ENCODE measurements at places on chromosomes 2 and 18.
A peak's percentile ranks its signal among the peaks of the same experiment; 100 is the strongest.

GRCh38 chr2:46545015-46545839, 65.9 kb downstream of the TMEM247 start:
- no peak for DNase-seq

GRCh38 chr18:11322006-11322405, 172.6 kb upstream of the PIEZO2 start:
- DNase-seq: no peak

DNA sequence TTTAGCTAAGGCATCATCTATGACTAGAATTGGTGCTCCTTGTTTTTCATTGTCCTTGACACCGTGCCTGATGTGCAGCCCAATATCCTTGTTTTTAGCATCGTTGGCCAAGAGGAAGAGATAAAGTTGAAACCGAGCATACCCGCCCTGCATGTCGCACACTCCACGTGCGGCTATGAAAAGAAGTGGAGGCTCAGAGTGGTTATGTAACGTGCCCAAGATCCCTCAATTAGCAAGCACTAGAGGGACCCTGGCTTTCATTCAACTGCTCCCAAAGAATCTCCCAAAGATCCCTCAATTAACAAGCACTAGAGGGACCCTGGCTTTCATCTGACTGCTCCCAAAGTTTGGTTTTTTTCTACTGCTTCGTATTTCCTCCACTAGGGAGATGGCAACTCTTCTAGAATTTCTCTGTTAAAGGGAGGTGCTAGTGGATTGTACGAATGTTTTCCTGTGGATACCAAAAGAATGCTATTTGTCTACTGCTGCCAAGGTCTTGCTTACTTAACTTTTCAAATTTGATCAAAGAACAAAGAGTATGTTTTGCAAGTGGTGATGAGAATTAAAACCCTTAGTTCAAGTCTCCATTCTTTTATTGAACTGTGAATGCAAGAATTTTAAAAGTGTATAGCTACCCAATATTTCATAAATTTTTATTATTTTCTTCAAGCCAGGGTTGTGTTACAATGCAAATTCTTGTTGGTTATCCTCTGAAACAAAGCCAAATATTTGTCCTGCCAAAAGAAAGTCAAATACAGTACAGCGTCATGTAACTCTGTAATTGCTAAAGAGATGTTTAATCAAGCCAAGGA, 92.1 kb downstream of the AOX1 start:
- DNase-seq: no peak

- no peak for DNase-seq
Measured at GRCh38 chr2:197740200-197740599, 35.0 kb downstream of the MARS2 start.

DNA sequence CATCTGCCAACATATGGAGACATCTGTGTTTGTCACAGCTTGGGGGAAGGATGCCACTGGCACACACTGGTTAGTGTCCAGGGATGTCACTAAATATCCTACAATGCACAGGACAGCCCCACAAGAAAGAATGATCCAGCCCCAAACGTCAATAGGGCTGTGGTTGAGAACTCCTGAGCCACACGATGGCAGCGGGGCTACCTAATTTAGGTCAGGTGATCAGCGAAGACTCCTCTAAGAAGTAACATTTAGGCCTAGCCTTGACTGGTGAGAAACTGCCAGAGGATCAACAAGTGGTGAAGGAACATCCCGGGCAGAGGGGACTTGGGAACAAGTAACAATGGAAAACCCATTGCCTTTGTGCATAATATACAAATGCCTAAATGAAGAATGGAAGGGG, 5.0 kb upstream of the TGIF1 start:
- no peak for DNase-seq

- no peak for DNase-seq
Measured at GRCh38 chr2:110149330-110150220, 34.0 kb upstream of the MALL start.

- DNase-seq: no peak
Measured at GRCh38 chr2:37855283-37856041, 69.6 kb upstream of the RMDN2 start.

DNA sequence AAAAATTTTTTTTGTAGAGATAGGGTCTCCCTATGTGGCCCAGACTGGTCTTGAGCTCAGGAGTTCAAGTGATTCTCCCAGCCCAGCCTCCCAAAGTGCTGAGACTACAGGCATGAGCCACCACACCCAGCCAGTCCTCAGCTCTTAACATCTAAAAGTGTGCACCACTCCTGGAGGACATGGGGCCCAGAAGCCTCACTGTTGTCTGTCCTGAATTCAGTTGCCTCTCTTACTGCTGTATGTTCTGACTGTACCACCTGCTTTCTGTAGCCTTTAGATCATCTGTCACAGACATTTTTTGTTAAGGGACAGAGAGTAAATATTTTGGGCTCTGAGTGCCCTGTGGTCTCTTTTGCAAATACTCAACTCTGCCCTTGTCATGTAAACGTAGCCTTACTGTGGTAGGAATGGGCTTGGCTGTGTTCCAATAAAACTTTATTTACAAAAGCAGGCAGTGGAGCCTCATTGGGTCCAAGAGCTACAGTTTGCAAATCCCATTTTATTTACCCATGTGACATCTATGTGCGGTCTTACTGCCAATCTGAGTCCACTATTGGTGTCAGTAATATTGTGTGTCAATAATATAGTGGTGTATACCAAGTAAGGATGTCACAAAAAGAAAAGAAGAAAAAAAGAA, 38.1 kb downstream of the TMEM37 start:
- no peak for DNase-seq

GRCh38 chr2:240230291-240230931, 90.0 kb upstream of the OTOS start:
- no peak for DNase-seq

DNA sequence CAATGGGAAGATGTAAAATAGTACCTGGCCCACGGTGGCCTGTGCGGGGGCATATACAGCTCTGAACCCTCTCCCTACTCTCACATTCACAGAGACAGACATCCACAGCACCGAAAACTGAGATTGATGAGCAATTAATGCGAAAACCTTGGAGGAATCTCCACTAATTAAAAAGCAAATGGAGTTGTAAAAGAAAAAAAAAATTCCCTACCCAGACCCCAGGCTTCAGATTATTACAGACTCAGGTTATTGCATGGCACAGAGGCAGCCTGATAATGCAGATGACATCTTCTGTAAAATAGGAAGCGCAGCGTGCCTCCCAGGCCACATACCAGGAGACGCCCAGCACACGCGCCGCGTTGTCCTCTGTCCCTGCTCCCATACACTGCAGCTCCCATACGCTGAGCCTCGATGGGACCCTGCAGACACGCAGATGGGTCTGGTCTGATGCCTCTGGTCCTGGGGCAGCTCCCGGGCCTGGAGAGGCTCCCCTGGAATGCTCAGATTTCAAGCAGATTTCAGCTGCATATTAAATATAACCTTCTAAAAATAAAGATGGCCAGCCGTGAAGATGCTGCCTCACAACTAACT, 496.1 kb upstream of the MYT1L start:
- no peak for DNase-seq

- peak; percentile 27 for DNase-seq
Measured at GRCh38 chr2:240203031-240203787, 62.8 kb upstream of the OTOS start.

DNA sequence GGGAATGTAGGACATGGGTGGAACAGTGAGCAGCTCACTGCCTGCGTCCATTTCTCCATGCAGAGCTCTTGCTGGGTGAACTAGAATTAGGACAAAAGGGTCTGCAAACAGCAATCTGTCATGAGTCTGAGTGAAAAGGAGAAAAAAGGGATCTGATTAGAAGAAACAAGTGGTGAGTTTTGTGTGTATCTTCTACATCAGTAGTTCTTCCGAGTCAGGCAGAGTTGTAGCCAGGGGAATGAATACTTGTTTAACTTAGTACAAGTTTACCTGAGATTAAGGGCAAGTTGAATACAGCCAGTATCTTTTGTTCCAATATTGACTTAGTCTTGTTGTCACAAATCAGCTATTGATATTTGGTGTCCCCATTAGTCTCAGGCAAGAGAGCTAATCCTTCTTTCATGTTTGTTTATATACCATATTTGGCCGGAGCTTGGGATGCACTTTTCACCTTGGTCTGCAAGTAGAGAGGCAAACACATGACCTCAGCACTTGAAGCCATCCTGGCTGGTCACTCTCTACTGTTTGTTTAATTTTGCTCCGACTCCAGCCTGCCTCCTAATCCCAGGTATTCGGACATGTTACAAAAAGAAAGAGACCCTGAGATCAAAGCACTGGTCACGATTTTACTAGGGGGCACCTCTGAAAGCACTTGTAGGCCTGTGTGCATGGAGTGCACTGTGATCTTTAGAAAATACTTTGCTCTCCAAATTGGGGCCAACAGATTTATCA, 211.0 kb upstream of the NT5C1B start:
- DNase-seq: no peak

DNA sequence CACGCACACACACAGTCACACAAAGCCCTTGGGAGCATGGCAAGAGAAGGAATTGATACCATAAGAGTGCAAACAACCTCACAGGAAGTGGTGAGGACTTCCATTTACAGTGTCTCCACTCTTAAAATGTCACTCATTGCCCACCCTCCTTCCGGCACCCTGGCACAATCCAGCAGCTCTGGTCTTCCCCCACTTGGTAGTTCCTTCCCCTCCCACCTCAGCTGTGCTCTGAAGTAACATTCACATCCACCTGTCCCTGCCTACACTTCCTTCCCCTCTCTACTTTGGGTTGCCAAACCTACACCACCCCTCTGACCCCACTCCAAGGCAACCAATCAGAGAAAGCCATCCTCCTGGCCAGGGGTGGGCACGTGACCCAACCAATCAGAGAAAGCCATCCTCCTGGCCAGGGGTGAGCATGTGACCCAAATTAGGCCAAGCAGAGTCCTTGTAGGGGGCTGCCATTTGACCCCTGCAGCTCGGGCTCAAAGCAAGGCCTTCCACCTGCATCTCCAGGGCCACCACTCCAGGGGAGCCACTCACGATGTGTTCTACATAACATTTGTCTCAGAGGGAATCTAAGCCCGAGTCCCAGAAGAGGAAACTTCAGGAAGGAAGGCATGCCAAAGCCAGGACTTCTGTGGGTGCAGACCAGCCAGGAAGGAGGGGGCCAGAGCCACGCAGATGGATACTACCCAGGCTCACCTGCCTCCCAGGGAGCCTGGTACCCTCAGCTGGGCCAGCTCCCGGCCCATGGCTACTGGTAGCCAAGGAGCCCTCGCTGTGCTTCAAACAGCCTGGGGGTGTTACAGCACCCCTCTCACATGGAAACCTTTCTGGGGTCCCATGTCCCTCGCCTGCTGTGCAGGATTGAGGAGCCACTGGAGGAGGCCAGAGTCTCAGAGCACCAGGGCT, 21.2 kb downstream of the CYP26B1 start:
- peak; percentile 43 for DNase-seq

DNA sequence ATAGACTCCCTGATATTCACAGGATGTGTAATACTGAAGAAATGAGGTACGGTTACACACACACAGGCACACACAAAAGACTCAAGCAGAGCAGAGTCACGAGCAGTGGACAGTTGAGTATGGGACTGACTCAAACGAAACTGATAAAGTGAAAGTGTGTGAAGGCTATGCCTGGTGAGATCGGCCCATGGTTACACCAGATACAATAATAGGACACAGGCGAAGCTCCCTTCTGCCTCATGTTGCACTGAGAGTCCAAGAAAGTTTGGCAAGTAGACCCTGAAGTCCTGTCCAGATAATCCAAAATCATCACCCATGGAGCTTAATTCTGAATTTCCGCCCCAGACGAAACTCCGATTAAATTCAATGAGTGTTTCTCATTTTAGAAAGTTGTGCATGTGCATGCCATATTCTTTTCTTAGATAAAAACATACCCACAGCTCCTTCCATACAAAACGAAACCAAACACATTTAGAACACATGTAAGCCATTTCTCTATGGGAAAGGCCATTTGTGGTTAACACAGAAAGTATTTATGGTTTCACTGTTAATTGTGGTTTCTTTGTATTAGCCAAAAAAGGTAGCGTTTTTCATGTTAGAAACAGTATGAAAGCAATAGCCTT, 567.6 kb downstream of the PLCL1 start:
- DNase-seq: no peak

- DNase-seq: no peak
Measured at GRCh38 chr2:64291181-64291580, 147.0 kb upstream of the PELI1 start.

DNA sequence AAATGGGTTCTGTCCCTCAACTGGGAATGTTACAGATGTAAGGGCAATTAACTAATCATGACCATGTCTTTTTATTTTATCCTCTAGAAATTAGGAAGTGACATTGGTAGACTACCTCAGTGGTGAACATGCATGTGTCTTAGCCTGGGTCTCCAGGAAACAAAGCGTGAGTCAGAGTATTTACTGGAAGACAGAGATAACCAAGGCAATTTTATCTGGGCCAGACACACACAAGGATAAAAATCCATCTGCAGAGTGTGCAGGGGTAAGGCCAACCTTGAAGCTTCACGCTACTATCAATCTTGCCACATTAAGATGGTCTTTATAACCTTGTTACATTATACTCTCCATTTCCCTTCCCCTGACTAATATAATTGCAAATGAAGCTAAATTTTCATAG, 487.5 kb downstream of the SUCLG1 start:
- DNase-seq: no peak

DNA sequence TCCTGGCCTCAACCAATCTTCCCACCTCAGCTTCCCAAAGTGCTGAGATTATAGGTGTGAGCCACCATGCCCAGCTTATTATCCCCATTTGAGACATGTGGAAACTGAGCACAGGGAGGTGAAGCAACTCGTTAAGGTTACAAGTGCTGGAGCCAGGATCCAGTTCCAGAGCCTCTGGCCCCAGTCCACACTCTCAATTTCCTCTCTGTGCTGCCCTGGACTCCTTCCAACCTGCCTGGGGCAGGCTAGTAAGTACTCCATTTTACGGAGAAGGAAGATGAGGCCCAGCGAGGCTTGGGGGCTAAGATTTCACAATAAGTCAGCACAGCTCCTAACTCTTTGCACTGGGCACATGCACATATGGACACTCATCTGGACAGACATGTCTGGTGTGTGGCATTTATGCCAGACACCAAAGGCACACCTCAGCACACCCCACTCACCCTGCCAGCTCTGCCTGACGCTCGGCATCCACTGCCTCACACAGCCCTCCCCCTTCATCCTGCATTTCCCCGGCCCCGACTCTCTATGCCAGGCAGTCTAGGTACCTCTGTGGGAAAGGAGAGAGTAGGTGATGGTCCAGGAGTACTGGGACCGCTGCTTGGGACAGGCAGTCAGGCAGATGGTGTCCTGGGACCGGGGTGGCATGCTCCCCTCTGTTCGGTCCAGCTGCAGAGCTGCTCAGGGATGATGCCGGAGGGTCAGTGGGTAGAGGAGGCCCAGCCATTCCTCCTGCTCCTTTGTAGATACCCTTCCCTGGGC, 20.5 kb downstream of the CFAP65 start:
- peak; percentile 49 for DNase-seq

DNA sequence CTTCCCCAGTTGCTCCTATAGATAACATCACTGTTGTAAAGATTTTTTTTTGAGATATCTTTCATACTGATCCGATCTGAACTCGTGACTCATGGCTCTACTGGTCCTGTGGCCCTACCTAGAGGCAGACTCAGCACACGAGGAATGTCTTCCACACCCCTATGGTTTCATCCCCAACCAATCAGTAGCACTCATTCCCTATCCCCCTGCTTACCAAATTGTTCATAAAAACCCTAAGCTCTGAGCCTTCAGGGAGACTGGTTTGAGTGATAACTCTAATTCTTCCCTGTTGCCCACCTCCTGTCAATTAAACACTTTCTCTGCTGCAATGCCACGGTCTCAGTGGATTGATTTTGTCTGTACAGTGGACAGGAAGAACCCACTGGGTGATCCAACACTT, 4.2 kb upstream of the SAP130 start:
- DNase-seq: no peak

- no peak for DNase-seq
Measured at GRCh38 chr2:72263043-72263775, 115.5 kb upstream of the CYP26B1 start.

GRCh38 chr2:224847961-224848850, 132.0 kb upstream of the CCDC195 start:
- DNase-seq: no peak
